Activated T-cell treated with anti-CD3 and anti-CD28 coated beads for 48 hours (primary cell): ENCODE measurements at places on chromosomes 6 and 20.

- DNase-seq = no peak
These were observed 220.7 kb upstream of the NOX3 start for GRCh38 chr6:155676346-155676745.

- no peak for DNase-seq
These were observed 559.3 kb upstream of the IRAK1BP1 start for GRCh38 chr6:78308025-78308424.

- DNase-seq = no peak
These were observed 21.1 kb downstream of the ELOVL2 start for GRCh38 chr6:11023032-11023431.

DNA sequence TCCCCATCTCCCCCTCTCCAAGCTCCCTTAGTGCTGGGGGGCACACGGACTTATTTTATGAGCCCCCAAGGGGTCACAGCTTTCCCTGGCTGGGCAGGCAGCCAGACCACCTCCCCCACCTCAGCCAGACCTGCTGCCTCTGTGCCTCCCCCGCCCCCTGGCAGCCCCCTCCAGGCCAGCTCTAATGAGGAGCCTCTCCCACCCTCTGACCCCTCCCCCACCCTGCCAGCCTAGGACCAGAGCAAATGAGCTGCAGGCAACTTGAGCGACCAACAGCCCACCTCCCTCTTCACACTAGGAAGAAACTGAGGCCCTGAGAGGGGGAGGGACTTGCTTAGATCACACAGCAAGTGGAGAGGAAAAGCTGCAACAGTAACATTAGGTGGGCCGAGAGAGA is 1.9 kb downstream of the GDF5 start:
- DNase-seq = no peak

DNA sequence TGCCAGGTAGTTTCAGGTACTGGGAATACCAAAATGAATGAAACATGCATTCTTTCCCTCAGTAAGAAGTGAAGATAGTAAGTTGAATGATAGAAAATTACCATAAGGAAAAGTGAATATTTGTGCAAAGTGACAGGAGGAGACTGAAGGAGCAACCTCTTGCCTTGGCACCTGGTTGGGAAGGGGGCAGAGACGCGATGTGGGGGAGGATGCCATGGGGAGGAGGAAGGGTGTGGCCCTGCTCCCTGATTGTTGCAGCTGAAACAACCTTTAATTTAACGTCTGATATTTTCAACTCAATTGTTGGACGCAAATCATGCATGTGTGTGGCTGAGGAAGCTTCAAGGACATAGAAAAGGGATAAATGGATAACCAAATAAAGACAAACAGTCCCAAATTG is 72.1 kb upstream of the ENPP5 start:
- DNase-seq = no peak

GRCh38 chr6:118704915-118705314 is 53.5 kb upstream of the CEP85L start:
- no peak for DNase-seq

DNA sequence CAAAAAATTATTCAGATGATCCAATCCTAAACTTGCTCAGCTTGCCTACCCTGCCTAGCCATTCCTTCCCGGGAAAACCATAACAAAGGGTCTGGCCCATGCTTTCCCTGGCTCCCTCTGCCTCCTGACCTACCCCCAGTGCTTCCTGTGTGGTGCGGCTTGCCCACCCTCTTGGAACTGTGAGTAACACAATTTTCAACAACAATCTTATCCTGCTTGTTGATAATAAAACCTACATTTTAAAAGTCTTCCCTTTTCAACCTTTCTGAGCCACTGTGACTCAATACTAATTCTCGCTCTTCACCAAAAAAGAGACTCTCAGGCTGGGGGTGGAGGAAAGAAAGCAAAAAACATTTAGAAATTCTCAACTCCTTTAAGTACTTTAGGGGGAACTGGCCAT is 18.0 kb downstream of the EXOC2 start:
- DNase-seq = no peak

- no peak for DNase-seq
These were observed 94.9 kb upstream of the MTHFD1L start for GRCh38 chr6:150770637-150771036.

- no peak for DNase-seq
These were observed 114.4 kb upstream of the MAP3K7 start for GRCh38 chr6:90701146-90701781.

DNA sequence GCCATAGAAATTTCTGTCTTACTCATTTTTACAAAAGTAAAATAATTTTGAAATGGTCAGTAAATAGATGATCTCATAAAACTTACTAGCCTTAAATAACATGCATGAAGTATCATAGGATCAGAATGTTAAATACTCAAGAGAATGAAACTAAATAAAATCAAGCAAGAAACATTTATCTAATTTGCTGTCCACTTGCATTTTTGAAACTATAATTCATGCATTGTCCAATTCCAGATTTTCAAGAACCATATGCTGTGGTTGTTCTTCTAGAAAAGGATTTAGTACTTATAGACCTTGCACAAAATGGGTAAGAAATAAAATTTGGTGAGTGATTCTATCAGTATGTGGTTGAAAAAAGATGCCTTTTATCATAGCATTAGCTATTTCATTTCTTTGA is 107.0 kb downstream of the STXBP5 start:
- no peak for DNase-seq

GRCh38 chr20:60765821-60766403 is 486.1 kb upstream of the CDH4 start:
- DNase-seq = no peak

DNA sequence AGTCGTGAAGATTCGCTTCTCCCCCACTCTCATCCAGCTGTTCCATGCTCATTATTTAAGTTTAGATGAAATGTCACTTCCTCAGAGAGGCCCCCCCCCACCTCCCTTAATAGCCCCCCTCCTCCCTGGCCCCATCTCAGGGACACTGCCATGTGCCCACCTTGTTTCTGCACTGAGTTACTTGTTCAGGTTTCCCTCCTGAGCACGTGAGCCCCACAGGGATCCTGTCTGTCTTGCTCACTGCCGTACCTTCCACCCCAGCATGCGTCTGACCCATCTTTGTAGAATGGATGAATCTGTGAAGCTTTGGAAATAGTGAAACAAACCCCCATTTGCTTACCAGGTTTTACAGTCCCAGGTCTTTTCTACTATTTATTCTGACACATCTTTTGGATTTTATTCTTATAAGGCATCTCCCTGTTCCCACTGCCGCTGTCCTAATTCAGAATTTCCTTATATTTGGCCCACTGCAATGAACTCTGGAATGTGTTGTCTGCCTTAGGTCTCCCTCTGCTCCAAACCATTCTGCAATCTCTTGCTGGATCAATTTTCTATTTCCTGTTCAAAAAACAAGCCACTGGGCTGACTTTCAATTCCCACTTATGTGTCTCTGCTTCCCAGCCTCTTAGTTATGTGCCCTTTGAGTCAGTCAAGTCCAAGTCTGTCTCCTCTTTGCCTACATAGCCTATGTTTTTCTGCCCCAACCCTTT is 136.5 kb upstream of the ECI2 start:
- no peak for DNase-seq

- DNase-seq = no peak
These were observed 377.1 kb downstream of the ADGRB3 start for GRCh38 chr6:69012211-69012610.

GRCh38 chr6:50826037-50826761 is 7.5 kb downstream of the TFAP2B start:
- DNase-seq = no peak

- no peak for DNase-seq
These were observed 11.0 kb upstream of the SIM1 start for GRCh38 chr6:100475554-100476320.

GRCh38 chr6:138004430-138005287 is 102.6 kb downstream of the PERP start:
- DNase-seq = no peak

DNA sequence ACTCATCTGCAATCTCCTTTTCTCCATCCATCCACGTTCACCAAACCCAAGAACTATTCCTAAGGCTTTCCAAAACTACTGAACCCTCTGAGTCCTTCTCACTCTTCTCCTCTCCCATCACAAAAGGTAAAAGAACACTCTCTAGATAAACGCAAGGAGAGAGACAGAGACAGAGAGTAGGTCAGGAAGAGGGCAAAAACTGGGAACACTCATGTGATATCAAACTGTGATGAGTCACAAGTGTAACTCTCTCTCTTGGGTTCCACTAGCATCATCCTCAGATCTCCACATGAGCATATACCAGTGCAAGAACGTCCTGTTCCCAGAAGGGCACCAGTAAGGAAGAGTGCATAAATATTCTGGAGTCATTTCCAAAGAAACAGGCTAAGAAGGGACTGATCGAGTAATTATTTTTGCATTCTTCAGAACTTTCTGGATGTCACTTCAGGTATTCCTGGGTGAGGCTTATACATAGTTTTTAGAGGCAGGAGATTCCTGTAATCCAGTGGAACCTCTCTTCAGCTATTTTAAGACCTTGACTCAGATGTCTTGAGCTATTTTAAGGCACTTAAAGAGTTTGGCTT is 47.3 kb upstream of the STXBP5 start:
- no peak for DNase-seq

GRCh38 chr20:55437798-55438415 is 567.4 kb downstream of the CBLN4 start:
- DNase-seq = no peak

DNA sequence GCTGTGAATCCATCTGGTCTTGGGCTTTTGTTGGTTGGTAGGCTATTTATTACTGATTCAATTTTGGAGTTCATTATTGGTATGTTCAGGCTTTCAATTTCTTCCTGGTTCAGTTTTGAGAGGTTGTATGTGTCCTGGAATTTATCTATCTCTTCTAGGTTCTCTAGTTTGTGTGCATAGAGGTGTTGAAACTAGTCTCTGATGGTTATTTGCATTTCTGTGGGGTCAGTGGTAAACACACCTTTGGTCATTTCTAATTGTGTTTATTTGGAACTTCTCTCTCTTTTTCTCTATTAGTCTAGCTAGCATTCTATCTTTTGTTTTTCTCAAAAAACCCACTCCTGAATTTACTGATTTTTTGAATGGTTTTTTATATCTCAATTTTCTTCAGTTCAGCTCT is 70.1 kb upstream of the IRAK1BP1 start:
- no peak for DNase-seq

DNA sequence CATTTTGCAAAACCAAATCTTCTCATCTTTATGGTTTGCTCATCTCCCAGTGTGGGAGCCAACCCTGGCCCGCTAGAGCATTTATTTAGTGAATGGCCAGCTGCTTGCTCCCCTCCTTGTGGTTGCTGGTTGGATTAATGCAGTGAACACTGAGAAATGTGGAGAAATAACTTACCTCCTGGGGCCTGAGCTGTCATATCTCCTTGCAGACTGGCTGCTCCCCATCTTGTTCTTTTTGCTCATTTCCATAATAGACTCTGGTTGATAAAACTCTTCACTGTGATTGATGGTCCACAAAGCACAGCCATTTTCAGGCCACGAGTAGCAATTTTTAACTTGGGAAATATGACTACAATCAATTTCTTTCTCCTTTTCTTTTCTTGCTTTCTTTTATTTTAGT is 1078.5 kb upstream of the FLRT3 start:
- no peak for DNase-seq

DNA sequence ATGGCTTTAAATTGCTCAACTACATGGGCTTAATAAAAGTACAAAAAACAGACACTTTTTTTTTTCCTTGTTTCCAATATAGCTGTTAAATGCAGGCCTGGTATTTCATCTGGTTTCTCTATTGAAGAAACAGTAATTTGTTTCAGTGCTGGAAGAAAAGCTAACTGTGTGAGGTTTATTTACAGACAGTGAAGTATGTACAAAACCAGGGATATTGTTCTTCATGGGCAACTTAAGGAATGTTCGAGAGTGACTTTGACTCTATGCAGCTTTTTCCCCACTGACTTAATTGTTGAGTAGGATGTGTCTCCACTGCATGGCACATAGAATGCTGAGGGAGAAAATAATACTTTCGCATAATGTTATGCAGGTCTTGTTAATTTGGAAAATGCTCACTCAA is 31.0 kb upstream of the PRL start:
- DNase-seq = no peak

DNA sequence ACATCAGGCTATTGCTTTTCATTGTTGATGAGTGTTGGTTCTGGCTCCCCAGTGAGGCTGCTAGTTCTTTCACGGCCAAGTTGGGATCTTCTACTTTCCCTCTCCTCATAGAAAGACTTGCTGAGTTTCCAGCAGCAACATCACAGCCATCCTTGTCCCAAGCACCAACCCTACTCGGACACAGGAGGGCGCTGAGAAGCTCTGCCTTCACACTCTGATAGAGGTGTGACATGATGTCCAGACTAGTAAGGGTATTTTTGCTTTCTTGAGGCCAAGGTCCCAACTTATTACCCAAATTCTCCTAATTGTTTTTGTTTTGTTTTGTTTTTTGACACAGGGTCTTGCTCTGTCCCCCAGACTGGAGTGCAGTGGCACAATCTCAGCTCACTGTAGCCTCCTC is 3.0 kb upstream of the GCM1 start:
- DNase-seq = no peak

GRCh38 chr6:122007339-122007738 is 392.1 kb upstream of the HSF2 start:
- DNase-seq = no peak

DNA sequence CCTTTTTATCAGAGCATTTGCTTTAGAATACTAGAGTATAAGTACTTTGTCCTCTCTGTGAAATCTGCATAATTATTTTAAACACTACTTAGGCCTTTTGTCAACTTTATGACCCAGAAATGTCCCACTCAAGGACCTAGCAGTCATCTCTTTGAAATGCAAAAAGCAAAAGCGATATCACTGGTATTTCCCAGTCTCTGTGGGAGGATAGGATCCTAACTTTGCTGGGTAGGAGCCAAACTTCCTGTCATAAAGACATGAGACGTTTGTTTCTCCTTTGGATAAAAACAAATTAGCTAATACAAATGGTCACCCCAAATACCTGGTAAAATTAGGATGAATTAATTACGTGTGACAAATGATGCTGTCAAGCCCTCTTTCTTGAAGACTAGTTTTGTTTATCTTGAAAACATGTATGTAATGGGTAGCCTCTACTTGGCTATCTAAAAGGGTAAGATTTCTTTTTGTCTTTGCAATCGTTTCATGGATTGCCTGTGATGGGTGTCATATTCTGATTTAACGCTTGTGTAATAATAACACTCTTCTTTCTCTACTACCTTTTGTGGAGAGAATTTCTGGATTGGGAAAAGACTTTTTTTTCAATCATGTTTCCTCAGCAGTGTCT is 36.2 kb downstream of the DCDC2 start:
- no peak for DNase-seq

DNA sequence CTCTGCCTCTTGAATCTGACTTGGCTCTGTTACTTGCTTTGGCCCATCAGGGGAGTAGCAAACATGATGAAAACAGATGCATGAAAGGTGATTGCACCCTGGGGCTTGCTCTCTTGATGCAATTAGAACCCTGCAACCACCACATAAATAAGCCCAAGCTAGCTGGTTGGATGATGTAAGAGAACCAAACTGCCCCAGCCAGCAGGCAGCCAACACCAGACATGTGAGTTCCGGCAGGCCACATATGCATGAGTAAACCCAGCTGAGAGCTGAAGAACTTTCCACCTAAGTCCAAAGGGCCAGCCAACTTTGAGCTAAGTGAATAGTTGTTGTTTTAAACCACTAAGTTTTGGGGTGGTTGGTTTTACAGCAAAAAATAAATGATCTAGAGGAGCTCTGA is 268.4 kb downstream of the FARS2 start:
- DNase-seq = no peak

GRCh38 chr6:24426729-24427446 is 24.2 kb downstream of the MRS2 start:
- no peak for DNase-seq

GRCh38 chr6:6494677-6495076 is 93.8 kb upstream of the LY86 start:
- DNase-seq = peak; percentile 14
